T-helper 17 cell (primary cell): ENCODE measurements at places on chromosomes 6 and 20.

DNA sequence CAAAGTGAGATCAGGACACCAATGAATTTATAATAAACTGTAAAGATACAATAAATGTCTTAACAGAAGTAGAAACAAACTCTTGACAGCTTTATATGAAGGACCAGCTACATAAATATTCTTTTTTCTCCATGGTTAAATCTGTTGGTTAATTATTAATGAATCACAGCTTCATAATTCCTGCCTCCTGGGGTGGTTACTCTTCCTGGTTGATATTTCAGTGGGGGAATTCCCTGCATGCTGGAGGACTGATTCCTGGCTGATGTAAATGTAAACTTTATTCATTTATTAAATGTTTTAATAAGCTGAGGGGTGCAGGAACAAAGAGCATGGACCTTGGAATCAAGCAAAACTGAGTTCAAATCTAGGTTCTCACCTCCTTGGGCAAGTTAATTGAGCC, 16.2 kb upstream of the RCAN2 start:
- DNase-seq: no peak

DNA sequence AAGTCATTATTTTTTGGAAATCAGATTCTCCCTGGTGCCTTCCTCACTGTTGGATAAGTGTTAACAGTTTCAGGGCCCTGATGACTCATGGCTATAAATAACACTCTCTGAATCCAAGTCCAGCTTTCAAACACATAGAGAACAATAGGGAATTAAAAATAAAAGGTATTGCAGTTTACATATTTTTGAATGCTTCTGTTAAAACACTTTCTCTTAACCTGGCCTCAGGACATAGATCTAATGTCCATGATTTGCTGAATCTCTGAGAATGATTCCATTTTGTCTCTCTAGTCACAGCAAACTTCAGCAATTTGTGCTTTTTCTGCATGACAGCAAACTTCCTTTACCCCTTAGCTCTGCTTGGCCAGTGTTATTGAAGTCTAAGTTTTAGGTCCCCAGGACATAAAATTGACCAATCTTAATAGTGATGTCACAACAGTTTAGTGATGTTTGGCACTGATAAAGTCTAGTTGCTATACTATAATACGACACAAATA, 1192.4 kb upstream of the CITED2 start:
- DNase-seq: no peak

DNA sequence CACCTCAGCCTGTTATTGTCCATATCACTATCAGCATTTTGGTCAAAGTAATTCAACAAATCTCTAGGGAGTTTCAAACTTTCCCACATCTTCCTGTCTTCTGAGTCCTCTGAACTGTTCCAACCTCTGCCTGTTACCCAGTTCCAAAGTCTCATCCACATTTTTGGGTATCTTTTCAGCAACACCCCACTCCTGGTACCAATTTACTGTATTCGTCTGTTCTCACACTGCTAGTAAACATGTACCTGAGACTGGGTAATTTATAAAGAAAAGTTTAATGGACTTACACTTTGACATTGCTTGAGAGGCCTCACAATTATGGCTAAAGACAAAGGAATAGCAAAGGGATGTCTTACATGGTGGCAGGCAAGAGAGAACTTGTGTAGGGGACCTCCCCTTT, 224.2 kb downstream of the ADGRB3 start:
- no peak for DNase-seq

DNA sequence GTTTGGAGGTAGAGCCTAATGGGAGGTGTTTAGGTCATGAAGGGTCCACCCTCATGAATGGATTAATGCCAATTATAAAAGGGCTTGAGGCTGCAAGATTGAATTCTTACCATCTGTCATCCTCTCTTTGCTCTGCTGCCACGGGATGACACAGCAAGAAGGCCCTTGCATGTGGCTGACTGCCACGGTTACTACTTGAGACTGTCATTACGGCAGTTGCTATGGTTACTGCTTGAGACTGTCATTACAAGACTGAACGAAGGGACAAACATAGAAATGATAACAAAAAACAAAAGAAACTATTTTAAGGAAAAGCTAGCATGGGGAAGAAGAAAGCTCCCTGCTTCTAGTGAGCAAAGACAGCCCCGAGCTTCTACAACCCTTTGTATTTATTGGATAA, 715.0 kb downstream of the TFAP2A start:
- DNase-seq: no peak

DNA sequence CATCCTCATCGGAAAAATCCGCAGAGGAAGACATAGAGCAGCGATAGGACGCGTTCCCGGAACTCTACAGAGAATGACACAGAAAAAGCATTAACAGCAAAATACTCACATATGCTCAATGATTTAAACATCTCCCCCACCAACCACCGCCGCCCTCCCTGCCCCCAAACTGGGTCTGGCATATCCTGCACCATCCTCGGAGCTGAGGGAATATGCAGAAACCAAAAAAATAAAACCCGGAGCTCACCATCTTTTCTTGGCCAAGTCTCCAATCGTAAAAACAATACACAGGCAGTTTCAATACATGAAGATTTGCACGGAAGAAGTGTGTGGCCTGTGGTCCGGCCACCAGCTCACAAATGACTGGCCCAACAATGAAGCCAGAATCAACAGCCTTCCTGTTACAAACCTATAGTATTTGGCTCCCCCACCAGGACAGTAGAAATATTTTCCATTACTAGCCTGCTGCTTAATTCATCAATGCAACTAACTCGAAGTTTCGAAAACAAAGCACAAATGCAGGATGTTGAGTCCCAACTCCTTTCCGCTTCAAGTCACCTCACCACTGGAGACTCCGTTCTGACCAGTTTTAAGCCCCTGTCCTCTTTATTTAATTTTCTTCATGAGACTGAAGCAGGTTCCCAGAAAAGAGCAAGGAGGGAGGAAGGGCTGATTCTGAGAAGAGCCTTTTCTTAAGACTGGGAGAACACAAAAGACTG, 103.2 kb upstream of the BEND6 start:
- no peak for DNase-seq

DNA sequence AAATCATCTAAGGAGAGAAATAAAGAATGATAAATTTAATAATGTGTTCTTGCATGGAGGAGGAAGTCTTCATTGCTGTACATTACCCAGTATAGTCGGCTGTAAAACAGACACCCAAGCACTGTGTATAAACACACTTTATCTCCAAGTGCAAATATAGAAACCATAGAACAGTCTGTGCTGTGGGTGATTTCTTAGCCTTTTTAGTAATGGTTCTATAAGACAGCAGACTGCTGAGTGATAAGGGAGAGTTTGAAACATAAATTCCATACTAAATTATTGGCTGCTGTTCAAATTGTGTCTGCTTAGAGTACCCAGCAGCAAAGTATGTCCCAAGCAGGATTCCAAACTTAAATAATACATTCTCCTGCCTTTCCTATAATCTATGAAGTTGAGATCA, 4.6 kb downstream of the FILIP1 start:
- no peak for DNase-seq

DNA sequence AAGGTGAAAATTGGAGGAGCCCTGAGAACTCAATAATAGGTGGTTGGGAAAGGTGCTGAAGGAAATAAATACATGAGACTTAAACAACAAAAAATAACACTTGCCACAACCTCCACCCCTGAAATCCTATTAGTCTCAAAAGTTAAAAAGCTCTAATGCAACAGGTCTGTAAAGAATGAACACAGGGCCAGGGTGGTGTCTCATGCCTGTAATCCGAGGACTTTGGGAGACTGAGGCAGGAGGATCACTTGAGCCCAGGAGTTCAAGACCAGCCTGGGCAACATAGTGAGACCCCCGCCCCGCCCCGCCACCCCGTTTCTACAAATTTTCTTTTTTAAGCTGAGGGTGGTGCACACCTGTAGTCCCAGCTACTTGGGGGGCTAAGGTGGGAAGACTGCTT, 1.1 kb upstream of the ZKSCAN8 start:
- DNase-seq: no peak

DNA sequence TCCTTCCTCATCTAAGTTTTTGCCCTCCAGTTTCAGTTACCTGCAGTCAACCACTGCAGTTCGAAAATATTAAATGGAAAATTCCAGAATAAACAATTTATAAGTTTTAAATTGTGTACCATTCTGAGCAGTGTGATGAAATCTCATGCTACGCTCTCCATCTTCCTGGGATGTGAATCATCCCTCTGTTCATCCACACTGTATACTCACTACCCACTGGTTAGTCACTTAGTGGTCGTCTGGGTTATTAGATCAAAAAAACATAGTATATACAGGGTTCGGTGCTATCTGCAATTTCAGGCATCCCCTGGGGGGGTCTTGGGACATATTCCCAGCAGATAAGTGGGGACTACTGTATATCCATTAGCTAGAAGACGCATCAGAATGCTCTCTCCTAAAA, 151.9 kb upstream of the SLC22A16 start:
- no peak for DNase-seq

DNA sequence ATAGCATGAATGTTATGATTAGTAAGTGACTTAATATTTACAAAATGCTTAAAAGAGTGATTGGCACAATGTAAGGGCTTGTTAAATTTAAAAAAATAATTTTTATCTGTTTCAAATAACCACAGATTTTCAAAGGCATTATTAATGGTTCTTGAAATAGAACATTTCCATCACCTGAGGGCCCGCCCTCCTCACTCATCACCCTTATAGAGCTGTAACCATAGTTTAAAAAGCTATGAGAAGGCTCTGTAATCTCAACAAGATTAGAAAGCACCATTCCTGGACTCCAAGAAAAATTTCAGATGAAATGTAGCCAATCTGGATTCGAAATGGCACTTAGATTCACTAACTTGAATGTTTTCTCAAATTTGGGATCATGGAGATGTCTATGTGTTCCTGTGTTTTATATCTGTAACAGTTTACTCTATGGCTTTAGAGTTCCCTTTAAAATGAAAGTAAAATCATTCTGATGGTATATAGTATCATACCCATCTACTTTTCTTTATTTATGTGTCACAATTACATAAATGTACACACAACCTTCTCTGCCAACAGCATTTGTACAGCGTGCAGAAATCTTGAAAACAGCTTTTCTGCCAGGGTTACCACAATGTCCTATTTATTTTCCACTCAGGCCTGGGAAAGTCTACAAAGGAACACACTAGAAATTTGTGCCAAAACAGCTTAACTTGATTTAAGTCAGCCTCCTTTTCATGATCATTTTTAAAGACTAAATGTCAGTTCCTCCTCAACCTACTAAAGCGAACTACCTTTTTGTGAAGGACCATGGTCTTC, 207.7 kb downstream of the TBX18 start:
- DNase-seq: no peak

DNA sequence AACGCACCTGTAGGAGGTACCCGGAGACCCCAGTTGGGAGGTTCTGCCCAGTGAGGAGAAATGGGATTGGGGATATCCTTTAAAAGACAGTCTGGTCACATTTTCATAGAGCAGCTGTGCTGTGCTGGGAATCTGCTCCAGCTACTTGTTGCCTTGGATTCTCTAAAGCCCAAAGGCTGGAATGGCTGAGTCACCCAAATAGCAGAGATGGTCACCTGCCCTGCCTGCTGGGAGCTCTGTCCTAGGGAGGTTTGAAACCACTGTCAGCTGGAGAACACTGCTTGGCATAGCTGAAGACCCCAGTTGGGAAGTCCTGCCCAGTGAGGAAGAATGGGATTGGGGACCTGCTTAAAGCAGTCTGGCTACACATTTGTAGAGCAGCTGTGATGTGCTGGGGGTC, 34.8 kb upstream of the TFB1M start:
- no peak for DNase-seq

GRCh38 chr20:4151991-4152695, 136.8 kb upstream of the RNF24 start:
- DNase-seq: no peak

- DNase-seq: no peak
These were observed 55.9 kb upstream of the SOX4 start for GRCh38 chr6:21537637-21538036.

DNA sequence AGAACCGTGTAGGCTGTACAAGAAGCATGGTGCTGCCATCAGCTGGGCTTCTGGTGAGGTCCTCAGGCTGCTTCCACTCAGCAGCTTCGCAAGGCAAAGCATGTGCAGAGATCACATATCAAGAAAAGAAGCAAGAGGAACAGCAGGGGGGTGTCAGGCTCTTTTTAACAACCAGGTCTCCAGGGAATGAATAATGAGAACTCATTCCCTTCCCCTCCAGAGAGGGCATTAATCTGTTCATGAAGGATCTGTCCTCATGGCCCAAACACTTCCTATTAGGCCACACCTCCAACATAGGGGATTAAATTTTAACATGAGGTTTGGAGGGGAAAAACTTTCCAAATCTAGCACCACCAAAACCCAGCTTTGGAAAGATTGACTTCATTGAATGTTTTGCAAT, 20.0 kb downstream of the GINM1 start:
- DNase-seq: no peak

DNA sequence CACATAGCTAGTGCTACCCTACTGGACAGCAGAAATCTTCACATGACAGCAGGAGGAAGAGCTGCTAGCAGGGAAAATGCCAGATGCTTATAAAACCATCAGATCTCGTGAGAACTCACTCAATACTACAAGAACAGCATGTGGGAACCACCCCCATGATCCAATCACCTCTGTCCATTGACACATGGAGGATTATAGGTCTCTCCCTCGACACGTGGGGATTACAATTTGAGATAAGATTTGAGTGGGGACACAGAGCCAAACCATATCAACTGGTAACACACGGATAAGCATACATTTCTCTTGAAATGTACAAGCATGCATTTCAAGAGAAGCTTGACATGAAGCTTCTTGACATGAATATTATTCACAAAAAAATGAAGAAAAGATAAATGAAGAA, 64.1 kb downstream of the MMS22L start:
- DNase-seq: no peak

- DNase-seq: no peak
These were observed 34.9 kb downstream of the COL12A1 start for GRCh38 chr6:75170691-75171560.

- no peak for DNase-seq
These were observed 91.9 kb downstream of the RFPL4B start for GRCh38 chr6:112439010-112439409.

GRCh38 chr20:20608041-20608440, 104.4 kb downstream of the RALGAPA2 start:
- DNase-seq: no peak

- no peak for DNase-seq
These were observed 35.3 kb downstream of the METTL24 start for GRCh38 chr6:110322874-110323242.

DNA sequence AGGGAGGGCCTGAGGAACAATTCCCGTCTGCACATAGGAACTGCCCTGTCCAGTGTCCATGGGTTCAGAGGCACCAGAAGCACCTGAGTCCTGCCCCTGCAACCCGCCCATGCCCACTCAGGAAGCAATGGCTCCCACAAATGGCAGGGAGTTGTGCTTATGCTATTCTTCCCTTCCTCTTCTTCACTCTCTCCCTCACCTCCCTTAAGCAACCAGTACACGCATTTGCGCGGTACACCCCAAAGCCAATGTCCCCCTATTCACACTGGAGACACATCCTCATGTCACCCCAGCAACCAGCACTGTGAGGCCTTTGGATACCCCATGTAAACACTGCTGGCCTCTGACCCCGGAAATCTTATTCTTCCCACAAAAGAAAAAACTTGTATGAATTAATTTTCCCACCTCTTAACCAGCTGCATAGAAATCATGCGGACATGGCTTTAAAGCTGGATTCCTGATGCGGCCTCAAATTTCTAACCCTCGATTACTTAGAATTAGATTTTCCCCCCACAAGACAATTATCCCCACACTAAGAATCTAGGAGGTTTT, 30.9 kb downstream of the FYN start:
- no peak for DNase-seq
